ENCODE measurements at places on chromosomes 4 and X. TPM values are rescaled to one million over a fixed set of nuclear protein-coding genes. Genes with fewer than 3 reads are reported as not detected.

MAGEA11 gene
- total RNA-seq: not detected

- no peak overlapping the region for H3K4me3 ChIP-seq
- no peak overlapping the region for H3K27ac ChIP-seq
- no peaks in the 10 kb centered on the region for H3K36me3 ChIP-seq
- H3K27me3 ChIP-seq: no peaks in the 10 kb centered on the region
- no peaks in the 10 kb centered on the region for H3K4me1 ChIP-seq
Measured at GRCh38 chr4:156660465-156660864, 311.1 kb downstream of the PDGFC start.

GRCh38 chr4:184329659-184330400 is 112.2 kb upstream of the ENPP6 start:
- peaks cover 4% of the 10 kb centered on the region for H3K4me1 ChIP-seq
- peak; percentile 29 for DNase-seq
- no peaks in the 10 kb centered on the region for H3K36me3 ChIP-seq
- no peaks in the 10 kb centered on the region for H3K27me3 ChIP-seq
- no peak overlapping the region for H3K27ac ChIP-seq

DNA sequence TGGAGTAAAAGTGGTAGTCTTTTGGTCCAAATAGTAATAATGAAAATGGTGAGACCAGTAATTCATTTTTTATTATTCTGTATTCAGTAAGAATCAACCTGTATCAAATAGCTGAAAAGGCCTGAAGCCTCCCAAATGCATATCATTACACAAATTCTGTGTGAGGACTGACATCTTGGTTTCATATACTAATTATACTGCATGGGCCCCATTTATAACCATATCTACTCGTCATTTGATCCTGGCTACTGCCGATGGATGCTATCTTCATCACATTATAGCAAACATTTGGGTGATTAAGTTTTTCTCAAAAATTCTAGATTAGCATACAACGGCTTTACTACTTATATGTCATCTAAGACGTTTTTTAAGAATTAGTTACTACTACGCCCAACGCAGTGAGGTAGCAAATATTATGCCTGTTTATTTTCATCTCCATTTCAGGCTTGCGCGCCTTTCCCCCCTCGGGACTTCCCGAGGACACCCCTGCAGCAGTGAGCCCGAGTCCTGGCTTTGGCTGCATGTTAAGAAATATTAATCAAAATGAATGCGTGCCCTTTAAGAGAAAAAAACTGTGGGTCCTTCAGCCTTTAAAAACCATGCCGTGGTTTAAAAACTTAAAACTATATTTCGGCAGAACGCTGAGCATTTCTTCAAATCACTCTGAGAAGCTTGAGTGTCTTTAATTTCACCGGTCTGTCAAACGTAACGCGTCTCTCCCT is 814 bp upstream of the MMAA start:
- H3K4me1 ChIP-seq: peaks cover 6% of the 10 kb centered on the region
- no peaks in the 10 kb centered on the region for H3K36me3 ChIP-seq
- H3K4me3 ChIP-seq: peak overlapping the region; percentile 96
- DNase-seq: no peak
- peak overlapping the region; percentile 90 for H3K27ac ChIP-seq

- H3K27ac ChIP-seq: no peak overlapping the region
- H3K36me3 ChIP-seq: no peaks in the 10 kb centered on the region
- H3K4me1 ChIP-seq: no peaks in the 10 kb centered on the region
- no peak overlapping the region for H3K4me3 ChIP-seq
- DNase-seq: no peak
Measured at GRCh38 chr4:87644286-87644685, 5.8 kb upstream of the DMP1 start.

LRCH2 gene
- total RNA-seq: 5.8 TPM

- no peaks in the 10 kb centered on the region for H3K4me1 ChIP-seq
- no peaks in the 10 kb centered on the region for H3K36me3 ChIP-seq
Measured at GRCh38 chr4:188254211-188254610, 115.0 kb downstream of the TRIML1 start.

DNA sequence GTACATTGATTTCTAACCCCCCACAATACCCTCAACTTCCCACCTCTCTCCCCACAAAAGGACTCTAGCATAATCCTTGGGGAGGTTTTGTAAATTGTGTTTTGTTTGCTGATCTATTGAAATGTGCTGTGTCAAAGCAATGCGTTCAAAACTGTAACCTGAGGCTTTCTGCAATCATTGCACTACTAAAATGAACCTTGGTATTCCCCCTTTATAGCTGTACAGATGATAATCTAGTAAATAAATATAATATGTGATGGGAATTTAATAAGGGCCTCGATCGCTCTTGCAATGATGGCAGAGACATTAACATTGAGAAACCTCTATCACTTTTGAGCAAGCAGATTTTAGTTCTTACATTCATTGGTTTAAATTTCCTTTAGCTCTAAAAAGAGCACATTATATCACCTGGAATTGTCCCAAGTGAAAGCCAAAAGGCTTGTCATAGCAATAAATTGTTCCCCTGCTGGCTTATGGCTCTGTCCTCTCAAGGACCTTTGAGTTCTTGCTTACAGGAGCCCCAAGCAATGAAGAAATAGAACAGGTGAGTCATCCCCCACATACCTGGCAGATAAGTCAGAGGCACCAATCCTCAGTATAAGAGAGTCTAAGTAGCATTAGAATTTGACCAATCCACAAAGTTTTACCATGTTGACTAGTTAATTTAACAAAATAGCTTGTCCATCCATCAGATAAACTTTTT is 18.4 kb upstream of the ACE2 start:
- no peaks in the 10 kb centered on the region for H3K4me1 ChIP-seq
- peak; percentile 5 for DNase-seq
- no peak overlapping the region for H3K27ac ChIP-seq

GRCh38 chrX:39729981-39730661 is 367.6 kb downstream of the BCOR start:
- H3K4me1 ChIP-seq: peaks cover 25% of the 10 kb centered on the region
- peak; percentile 55 for DNase-seq
- no peak overlapping the region for H3K4me3 ChIP-seq
- no peak overlapping the region for H3K27ac ChIP-seq

GRCh38 chrX:123425904-123426303 is 241.8 kb downstream of the GRIA3 start:
- no peak overlapping the region for H3K27ac ChIP-seq
- peaks cover 11% of the 10 kb centered on the region for H3K4me1 ChIP-seq
- H3K4me3 ChIP-seq: no peak overlapping the region
- no peaks in the 10 kb centered on the region for H3K27me3 ChIP-seq
- DNase-seq: peak; percentile 50
- H3K36me3 ChIP-seq: no peaks in the 10 kb centered on the region

CTAG1B gene
- not detected for total RNA-seq

FAM50A gene
- total RNA-seq: 88.0 TPM

DRD5 gene
- not detected for total RNA-seq

DNA sequence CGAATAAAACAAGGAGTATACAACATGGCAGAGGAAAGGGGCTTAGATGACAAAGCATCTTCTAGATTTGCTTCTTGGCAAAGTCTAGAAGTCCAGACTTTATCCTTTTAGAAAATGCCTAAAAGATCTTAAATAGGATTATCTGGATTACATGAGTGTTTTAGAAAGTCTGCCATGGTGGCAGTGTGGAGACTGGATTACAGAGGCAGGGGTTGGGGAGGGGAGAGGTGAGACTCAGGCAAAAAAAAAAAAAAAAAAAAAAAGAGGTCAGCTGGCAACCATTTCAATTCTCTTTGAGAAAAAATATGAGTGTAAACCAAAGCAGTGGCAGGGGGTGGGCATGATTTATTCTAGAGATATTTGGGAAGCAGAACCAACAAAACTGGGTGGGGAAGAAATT is 17.4 kb downstream of the ZNF827 start:
- no peak overlapping the region for H3K27ac ChIP-seq
- no peaks in the 10 kb centered on the region for H3K36me3 ChIP-seq
- H3K4me3 ChIP-seq: no peak overlapping the region
- H3K4me1 ChIP-seq: peaks cover 10% of the 10 kb centered on the region
- no peak for DNase-seq
- H3K27me3 ChIP-seq: no peaks in the 10 kb centered on the region

DNA sequence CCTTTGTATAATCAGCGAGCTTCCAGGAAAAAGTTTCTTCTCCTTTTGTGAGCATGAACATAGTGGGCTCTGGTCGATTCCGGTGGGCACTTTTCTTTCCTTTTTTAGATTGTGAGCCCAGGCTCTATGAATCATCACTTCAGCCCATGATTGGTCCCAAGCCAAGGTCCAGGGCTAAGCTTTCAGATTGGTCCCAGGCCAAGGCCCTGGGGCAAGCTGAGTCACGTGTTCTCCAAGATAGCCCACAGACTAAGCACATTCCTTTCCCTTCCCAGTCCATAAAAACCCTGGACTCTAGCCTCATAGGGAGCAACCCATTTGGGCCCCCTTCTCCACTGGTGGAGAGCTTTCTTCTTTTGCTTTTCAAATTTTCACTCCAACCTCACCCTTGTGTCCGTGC is 430.5 kb downstream of the NAP1L3 start:
- no peak for DNase-seq
- H3K4me1 ChIP-seq: no peaks in the 10 kb centered on the region
- no peak overlapping the region for H3K27ac ChIP-seq
- no peaks in the 10 kb centered on the region for H3K36me3 ChIP-seq
- no peaks in the 10 kb centered on the region for H3K27me3 ChIP-seq

DNA sequence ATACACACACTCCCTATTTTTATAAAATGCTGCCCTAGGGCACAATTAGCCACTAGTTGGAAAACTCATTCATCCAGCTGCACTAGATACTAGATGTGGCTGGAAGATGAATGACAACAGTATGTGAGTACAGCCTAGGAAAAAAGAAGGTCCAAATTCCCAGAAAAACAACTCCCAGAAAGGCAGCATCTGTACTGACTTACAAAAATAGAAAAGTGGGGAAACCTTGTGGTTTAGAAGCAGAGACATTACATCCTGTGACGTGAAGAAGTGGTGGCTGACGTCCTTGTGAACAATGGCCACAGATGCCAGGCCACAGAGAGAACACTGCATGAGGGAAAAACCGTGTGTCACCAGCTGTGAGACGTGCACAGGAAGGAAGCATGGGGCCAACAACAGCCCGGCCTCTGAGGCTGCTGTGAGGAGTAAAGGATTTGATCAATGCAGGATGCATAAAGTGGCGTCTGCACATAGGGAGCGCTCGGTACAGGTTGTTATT is 81.2 kb downstream of the SPRY1 start:
- no peak overlapping the region for H3K4me3 ChIP-seq
- no peaks in the 10 kb centered on the region for H3K36me3 ChIP-seq
- DNase-seq: peak; percentile 66
- peaks cover 15% of the 10 kb centered on the region for H3K4me1 ChIP-seq
- H3K27me3 ChIP-seq: no peaks in the 10 kb centered on the region

SLC16A2 gene
- 21.1 TPM for total RNA-seq

GRCh38 chr4:16480011-16480410 is 253.7 kb upstream of the TAPT1 start:
- no peaks in the 10 kb centered on the region for H3K27me3 ChIP-seq
- peak; percentile 22 for DNase-seq
- no peaks in the 10 kb centered on the region for H3K36me3 ChIP-seq
- H3K4me3 ChIP-seq: no peak overlapping the region
- H3K27ac ChIP-seq: no peak overlapping the region

STPG2 gene
- not detected for total RNA-seq

Measured in astrocyte (in vitro differentiated cells and primary cell).